ENCODE measurements at places on chromosomes 4 and X.

DNA sequence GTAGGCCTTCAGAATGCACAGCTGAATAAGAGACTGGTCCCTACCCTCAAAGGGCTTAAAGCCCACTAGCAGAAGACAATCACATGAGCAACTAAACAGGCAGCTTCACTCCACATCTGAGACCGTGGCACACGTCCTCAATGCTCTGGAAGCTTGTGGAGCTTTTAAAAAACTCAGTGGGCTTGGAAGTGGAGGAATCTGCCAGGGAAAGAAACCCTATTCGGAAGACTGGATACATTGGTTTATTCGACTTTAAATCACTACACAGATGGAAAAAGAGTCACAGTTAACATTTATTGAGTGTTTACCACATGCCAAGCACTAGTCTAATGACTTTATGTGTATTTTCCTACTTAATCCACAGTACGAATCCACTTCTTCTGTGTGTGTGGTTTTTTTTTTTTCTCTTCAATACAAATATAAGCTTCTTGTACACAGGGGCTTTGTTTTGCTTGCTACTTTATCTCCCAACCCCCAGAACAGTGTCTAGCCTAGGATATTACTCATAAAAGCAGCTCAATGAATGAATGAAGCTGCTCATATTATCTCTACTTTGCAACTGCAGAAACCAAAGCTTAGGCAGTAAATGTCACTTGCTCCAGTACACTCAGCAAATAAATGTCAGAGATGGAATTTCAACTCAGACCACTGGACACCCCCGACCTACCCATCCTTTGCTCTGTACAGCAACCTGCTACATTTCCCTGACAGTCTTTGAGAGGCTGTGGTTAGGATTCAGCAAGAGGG, 137.7 kb downstream of the LDB2 start:
- no peak for DNase-seq

DNA sequence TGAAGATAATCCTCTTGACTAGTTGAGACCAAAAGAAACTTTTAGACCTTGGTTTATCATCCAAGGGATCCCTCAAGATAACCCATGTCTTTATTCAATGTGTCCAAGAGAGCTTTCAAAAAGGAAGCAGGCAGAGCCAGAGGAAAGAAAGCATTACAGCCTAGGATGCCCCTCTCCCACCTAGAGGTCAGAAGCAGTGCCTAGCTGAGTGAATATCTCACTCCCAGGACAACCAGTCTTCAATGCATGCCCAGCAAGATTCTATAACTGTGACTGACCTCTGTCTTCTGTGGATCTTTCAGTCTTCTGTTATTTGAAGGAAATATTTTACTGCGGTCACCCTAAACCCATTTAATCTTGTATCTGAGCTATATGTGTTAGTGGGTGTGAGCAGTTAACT, 537.2 kb upstream of the CPEB2 start:
- no peak for DNase-seq

DNA sequence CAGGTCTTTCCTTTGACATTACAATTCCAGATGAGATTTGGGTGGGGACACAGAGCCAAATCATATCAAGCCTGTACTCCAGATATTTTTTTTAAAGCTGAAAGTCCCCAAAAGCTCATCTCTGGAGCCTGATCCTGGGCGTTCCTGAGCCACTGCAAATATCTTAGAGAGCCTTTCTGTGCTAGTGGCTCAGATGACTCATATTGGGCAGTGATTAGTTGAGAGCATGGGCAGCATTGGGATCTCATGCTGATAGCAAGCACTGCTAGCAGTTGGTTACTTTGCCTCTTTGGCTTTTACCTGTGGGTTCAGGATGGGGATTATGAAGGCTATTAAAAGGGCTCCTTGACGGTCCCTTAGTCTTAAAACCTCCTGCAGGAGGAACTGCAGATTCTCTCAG, 51.4 kb upstream of the SCRG1 start:
- no peak for DNase-seq

DNA sequence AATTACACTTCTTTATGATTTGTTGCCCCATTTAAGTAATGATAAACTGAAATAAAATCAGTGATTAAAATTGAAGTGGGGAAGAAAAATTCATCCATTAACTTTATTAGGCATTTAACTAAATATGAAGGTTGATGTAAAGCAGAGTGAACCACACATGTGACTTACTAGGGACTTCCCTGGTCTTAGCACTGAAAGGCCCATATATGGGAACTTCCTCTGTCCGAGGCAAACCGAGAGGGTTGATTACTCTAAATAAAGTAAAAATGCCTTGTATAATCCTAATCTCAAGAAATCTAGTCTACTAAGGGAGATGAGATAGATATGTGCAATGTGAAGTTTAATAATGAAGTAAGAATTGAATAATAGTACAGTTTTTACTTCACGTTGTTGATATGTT, 403.9 kb upstream of the RPS6KA3 start:
- no peak for DNase-seq

DNA sequence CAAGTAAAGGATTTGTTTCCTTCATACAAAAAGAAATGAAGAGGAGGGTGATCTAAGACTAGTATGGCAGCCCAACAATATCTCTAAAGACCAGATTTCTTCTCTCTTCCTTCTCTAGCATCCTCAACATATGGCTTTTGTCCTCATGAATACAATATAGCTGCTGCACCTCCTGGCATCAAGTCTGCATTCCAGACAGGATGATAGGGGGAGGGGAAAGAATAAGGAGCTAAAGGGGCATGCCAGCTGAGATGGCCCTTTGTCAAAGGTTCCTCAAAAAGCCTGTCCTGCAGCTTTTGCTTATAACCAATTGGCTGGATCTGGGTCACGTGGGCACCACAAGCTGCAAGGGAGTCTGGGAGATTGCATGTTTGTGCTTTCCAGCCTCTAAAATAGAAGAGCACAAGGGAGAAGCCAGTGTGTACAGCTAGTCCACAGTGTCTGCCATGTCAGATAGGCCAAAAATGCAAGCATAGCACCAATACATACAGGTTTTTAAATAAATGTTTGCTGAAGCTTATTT, 132.6 kb downstream of the BCOR start:
- DNase-seq, result no peak

DNA sequence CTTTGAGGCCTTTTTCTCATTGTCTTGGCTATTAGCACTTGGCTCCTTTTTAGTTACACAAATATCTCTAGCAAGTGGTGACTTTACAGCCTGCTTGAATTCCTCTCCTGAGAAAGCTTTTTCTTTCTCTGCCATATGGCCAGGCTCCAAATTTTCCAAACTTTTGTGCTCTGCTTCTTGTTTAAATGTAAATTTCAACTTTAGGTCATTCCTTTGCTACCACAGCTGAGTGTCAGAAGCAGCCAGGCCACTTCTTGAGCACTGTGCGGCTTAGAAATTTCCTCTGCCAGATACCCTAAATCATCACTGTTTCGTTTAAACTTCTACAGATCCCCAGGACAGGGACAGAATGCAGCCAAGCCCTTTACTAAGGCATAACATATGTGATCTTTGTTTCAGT, 222.4 kb downstream of the FBXO8 start:
- no peak for DNase-seq

GRCh38 chrX:10106806-10107205, 50.0 kb upstream of the CLCN4 start:
- DNase-seq, result no peak

GRCh38 chrX:10509397-10509796, 111.0 kb downstream of the MID1 start:
- no peak for DNase-seq

- DNase-seq, result no peak
These were observed 2078.4 kb upstream of the TENM3 start for GRCh38 chr4:180164799-180165198.

DNA sequence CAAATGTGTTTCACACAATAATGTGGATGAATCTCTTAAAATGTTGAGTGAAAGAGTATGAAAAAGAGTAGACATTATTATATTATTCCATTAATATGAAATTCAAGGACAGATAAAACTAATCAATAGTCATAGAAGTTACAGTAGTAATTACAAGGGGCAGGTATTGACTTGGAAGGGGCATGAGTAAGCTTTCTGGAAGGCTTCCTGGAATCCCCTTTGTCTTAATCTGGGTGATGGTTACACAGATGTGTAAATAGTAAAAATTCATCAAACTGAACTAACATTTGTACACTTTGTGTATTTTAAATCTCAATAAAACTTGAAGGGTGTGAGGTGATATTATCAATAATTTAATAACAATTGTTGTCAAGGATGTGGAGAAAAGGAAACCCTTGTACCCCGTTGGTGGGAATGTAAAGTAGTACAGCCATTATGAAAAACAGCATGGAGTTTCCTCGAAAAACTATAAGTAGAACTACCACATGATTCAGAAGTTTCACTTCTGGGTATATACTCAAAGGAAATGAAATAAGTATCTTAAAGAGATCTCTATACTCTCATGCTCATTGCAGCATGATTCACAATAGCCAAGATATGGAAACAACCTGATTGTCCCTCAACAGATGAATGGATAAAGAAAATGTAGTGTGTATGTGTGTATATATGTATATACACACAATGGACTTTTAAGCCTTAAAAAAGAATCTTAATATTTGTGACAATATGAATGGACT, 96.9 kb upstream of the MID1IP1 start:
- no peak for DNase-seq

DNA sequence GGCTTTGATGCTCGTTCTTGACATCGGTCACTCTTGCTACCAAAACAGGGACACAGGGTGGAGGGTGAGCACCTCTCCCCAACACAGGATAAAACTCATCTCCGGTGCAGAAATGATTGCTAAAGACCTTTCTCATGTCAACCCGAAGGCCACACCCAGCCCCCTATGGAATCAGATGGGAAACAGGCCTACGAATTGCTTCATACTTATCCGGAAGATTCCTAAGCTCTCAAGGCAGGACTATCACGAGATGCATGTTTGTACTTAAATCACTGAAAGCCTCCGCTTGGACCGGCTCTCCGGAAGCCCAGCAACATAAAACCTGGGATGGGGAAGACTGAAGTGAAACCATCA, 74.9 kb downstream of the MTMR1 start:
- DNase-seq, result no peak

GRCh38 chr4:8279321-8280157, 10.0 kb downstream of the HTRA3 start:
- no peak for DNase-seq

GRCh38 chr4:24768006-24768405, 27.4 kb upstream of the SOD3 start:
- DNase-seq, result no peak

GRCh38 chrX:18927558-18927957, 56.4 kb downstream of the PHKA2 start:
- DNase-seq, result no peak

DNA sequence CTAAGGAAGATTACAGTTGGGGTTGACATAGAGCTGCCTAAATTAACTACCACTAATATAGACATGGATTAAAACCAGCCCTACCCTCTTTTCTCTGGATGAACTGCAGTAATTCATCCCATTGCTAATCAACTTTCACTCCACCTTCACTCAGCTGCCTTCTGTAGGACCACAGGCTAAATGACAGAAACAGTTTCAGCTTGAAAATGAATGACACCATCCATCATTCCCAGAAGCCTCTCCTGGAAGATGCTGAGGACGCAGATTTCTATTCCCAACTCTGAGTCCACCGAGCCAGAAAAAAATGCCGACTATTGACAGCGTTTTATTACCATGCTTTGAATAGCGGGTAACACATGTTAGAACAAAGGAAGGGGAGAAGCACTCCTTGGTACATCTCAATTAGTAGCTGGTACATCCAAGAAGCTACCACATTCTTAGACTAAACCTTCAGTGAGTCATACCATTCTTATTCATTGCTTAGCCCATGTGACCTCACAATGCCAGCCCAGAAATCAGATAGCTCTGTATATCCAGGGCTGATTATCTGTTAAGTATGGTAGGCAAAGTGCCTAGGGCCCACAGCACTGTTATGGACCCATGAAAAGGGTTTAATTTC, 25.3 kb downstream of the DCX start:
- DNase-seq, result no peak

GRCh38 chr4:158170691-158171561, 1.9 kb downstream of the GASK1B start:
- no peak for DNase-seq

GRCh38 chr4:107379054-107379869, 340.8 kb downstream of the PAPSS1 start:
- no peak for DNase-seq

DNA sequence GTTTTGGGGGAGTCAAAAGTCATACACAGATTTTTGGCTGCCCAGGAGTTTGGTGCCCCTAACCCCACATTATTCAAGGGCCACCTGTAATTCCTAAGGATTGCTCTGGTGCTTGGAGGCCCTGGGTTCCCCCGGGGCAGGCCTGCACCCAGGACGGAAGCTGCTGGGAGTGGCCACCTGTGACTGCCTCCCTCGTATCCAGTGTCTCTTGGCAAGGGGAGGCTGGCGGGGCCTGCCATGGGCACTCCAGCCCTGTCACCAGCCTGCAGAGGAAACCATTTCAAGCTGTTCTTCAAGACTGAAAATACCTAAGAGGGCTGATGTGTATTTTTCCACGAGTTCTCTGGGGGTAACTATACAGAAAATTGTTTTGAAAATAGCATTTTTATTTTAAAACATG, 24.5 kb upstream of the GPR78 start:
- no peak for DNase-seq

GRCh38 chr4:75142382-75142781, 209.5 kb downstream of the PARM1 start:
- no peak for DNase-seq

DNA sequence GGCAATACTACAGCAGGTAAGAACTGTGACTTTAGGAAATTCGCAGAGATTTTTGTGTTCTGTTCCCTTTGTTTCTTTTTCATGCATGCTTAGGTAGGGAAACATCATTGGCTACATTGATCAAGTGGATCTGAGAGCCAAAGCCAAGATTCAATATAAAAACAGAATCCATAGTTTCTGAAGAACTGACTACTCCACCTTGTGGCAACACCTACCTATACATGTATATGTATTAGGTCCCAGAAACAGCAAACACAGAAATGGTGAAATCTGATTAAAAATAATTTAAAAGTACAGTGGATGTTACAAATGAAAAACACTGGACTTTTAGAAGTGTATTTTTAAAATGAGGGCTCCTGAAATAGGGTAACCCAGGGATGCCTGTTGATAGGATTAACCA, 322.6 kb upstream of the MAOA start:
- no peak for DNase-seq

GRCh38 chrX:75154871-75155270, 1.2 kb downstream of the ABCB7 start:
- no peak for DNase-seq

- no peak for DNase-seq
These were observed 225.4 kb downstream of the ARHGAP24 start for GRCh38 chr4:85700362-85700761.

GRCh38 chr4:153216546-153216945, 12.3 kb downstream of the TRIM2 start:
- no peak for DNase-seq

- DNase-seq, result no peak
These were observed 75.7 kb downstream of the FAM47C start for GRCh38 chrX:37083880-37084279.

- DNase-seq, result peak; percentile 37
These were observed 23.7 kb downstream of the ELF4 start for GRCh38 chrX:130086447-130087206.

GRCh38 chrX:1466232-1466661, 13.5 kb upstream of the ASMTL start:
- DNase-seq, result no peak

GRCh38 chr4:107894138-107894603, 37.2 kb upstream of the CYP2U1 start:
- DNase-seq, result no peak

Measured in activated CD8-positive, alpha-beta memory T cell treated with anti-CD3 and anti-CD28 coated beads for 4 hours (primary cell).